ENCODE measurements at places on chromosomes 7 and 10.

- no peak for DNase-seq
These were observed 43.3 kb downstream of the DOCK1 start for GRCh38 chr10:126948355-126949160.

DNA sequence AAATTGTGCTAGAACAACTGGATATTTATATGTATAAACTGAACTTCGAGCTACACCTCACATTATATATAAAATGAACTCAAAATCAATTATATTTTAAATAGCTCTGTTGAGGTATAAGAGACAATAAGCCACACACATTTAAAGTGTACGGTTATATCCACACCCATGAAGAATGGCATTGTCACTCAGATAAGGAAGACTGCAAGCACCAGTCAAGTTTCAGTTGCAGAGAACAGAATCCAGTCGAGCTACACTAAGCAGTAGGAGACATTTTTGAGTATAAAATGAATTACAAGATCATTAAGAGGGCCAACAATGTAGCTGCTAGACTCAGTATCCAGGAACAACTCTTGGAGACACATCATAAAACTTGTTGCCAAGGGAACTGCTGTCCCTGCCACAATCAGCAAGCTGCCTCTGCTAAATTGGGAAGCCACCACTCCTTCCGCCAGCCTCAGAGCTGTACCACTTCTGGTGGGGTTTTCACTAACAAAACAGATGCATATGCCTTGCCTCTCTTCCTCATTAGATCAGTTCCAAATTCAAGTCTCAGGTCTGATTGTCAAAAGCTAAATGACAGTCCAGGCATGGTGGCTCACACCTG, 19.6 kb upstream of the GPNMB start:
- no peak for DNase-seq

- DNase-seq: no peak
These were observed 49.6 kb downstream of the LGI1 start for GRCh38 chr10:93807371-93807770.

- DNase-seq: no peak
These were observed 11.6 kb downstream of the TMEM273 start for GRCh38 chr10:49176310-49177268.

DNA sequence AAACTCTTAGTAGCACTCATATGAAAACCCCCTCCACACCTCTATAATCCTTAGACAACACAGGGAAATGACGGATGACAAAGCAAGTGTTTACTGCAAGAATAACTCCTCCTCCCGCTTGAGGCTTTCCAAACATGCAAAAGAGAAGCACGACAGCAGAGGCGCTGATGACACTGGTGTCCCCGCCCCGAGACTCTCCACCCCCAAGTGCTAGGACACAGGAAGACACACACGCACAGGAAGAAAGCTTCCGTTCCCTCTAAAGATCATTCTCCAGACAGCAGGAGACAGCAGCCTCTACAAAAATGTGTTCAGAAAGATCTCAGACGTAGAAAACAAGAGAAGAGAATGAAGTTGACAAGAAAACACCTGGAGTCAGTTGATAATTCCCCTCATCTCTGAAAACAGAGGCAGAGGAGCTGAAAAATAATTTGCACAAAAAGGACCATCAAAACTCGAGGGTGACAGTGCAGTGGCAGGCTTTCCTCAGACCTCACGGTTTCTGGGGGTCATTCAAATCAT, 90.2 kb downstream of the DLG5 start:
- peak; percentile 58 for DNase-seq

DNA sequence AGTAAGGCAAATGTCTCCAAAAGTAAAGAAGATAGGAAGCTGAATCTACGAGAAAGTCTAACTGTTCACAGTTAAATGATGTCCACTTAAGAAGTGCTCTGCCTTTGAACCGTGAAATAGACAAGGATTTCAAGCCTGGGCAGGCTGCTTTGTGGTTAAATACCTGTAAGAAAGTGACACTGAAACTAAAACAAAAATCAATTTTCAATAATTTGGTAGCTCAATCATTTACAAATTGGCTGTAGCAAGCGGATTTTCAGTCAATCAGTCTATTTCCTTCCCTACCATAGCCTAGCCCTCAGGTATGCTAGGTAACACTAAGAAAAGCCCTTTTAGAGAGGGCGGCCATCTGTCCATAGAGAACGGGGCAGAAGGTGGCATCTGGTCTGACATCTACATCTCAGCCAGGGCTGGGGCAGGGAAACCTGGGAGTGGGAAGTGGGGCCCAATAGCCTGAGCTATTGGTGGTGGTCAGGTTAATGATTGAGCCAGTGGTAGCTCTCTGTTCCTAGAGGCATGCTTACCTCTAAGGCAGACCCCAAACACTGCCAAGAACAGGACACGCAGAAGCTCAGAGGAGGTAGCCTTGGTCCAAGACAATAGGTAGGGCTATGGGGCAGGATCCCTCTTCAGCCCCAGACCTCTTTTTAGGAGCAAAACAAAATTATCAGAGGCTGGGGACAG, 223.2 kb downstream of the CCSER2 start:
- DNase-seq: no peak

GRCh38 chr7:46993396-46993795, 588.5 kb downstream of the TNS3 start:
- no peak for DNase-seq

- DNase-seq: no peak
These were observed 114.5 kb downstream of the INSYN2A start for GRCh38 chr10:127081851-127082345.

DNA sequence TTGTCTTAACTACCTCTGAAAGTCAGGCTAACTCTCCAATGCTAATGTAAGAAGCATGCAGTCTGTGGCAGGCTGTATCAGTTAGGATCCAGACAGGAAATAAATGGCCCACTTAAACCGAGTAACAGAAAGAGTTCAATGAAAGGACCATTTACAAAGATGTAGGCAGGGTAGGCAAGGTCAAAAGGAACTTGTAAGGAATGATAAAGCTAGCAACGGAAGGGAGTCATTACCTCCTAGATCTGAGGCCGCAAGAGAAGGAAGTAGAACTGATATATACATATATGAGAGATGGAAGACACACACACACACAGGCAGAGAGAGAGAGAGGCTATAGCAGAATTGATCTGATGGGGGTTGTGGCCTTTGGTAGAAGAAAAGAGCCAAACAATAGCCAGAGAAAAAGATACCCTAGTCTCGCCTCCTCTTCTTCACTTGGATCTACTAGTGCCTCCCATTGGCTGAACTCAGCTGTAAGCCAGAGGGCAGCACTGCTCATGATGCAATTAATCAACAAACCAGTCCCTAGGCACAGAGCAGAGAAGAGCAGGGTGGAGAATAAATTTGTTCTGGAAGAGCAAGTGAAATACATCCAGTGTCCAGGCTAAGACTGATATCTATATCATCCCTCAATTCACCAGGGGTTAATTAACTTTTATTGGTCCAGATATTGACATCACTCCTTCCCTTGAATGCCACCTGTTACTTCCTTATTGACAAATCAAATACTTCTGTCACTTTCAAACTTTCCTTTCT, 91.2 kb downstream of the LSMEM1 start:
- DNase-seq: no peak

DNA sequence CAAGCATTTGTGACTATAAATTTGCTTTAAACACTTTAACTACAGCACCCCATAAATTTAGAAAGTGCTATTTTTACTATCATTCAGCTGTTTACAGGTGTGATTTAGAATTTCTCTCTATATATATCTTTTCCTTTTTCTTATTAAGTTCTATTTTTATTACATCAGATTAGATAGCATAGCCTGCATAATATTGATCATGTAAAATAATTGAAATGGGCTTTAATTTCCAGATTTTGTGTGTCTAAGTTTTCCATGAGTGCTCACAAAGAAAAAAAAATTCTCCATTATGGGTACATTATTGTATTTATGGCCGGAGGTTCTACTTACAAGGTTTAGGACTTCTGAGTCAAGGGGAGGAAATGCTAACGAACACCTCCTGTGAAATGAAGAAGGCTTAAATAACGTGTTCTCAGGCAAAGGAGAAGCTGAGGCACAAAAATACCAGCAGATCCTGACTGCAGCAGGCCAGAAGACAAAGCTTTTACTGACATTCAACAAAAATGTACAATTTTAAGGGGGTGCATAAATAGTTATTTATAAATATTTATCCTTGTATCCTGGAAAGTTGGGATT, 114.2 kb downstream of the RNF133 start:
- DNase-seq: no peak

- no peak for DNase-seq
These were observed 111.3 kb downstream of the CABCOCO1 start for GRCh38 chr10:61774031-61774430.

All from hematopoietic multipotent progenitor cell treated with erythropoietin and hydrocortisone succinate and interleukin-3 and kit ligand, for 17 days (in vitro differentiated cells).